ENCODE measurements at places on chromosomes 13 and 19. TPM values are rescaled to one million over a fixed set of nuclear protein-coding genes. Genes with fewer than 3 reads are reported as not detected.
A peak's percentile ranks its signal among the peaks of the same experiment; 100 is the strongest.

GRCh38 chr19:38385804-38386257 is 2.0 kb downstream of the GGN start:
- DNase-seq: no peak
- peaks cover 79% of the 10 kb centered on the region for H3K27me3 ChIP-seq
- H3K4me1 ChIP-seq: peaks cover 32% of the 10 kb centered on the region
- H3K27ac ChIP-seq: no peak overlapping the region

DNA sequence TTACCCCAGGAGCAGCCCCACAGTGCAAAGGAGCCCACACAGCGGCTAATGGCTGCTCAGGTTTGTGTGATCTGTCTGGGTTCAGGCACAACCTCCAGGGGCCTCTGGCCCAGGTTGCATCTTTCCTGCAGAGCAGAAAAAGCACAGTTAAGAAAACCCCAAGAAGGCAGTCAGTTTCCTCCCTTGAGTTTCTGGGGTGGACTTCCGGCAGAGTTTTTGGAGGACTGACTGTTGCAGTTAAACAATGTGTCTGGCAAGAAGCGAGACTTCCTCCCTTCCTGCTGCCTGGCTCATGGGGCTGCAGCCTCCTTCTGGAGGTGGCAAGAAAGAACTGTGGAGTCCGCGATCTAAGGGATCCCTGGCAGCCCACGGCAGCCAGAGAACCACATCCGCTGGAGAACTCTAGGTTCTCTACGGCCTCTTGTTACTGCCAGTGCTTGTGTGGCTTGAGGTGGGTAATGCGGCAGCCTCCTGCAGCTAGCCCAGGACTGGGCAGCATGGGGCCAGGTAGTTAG is 114.4 kb downstream of the ZDHHC20 start:
- H3K4me1 ChIP-seq: peaks cover 5% of the 10 kb centered on the region
- no peak for DNase-seq
- H3K36me3 ChIP-seq: no peaks in the 10 kb centered on the region
- no peak overlapping the region for H3K4me3 ChIP-seq
- no peak overlapping the region for H3K27ac ChIP-seq

DNA sequence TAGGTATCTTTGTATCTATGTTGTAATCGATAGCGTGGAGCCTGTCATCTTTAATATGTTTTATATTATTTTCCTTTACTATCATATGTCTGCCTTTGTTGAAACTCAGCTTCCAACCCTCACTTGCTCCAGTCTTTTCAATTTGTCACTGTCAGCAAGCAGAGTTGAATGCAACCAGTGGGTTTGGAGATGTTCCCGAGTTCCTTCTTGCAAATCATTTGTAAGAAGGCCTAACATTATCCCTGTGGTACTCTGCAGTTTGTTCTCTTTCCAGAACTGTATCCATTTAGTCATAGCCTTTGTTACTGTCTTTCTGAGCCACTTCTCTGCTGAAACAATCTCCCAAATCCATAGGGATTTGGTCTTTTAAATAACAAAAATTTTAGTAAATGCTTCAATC is 41.8 kb downstream of the RNASEH2B start:
- peak; percentile 86 for DNase-seq
- no peak overlapping the region for H3K27ac ChIP-seq
- peaks cover 7% of the 10 kb centered on the region for H3K36me3 ChIP-seq
- H3K27me3 ChIP-seq: no peaks in the 10 kb centered on the region

DNA sequence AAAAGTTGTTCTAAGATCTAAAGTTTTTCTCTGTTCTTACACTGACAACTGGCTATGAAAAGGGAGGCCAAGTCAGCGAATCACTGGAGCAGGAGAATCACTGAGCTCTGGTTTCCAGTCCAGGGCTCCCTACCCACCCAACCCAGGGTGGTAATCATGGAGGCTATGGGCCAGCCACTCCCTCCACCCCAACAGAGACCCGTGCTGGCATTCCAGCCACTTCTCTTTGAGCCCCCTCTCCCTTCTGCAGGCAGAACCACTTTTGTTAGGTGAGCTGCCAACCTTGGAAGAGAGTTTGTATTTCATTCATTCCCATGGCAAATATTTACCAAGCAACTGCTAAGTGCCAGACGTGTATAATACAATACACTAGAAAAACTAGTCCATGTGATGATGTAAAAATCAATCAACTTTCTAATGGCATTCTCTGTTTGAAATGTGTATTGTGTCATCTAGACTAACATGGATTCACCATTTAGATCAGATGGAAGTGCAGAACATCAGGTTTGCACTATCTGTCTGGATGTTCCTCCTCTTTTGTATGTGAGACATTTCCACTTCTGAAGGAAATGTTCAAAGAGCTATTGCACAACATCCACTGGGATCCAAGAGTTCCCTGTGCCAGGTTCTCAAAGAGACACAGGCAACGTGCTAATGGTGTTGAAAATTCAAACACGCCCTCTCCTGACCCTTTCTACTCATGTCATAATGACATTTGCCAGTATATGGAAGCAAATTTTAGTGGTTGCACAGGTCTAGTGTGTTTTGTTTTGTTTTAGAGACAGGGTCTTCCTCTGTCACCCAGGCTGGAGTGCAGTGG is 5.3 kb downstream of the MLNR start:
- H3K27me3 ChIP-seq: peaks cover 39% of the 10 kb centered on the region
- no peak overlapping the region for H3K27ac ChIP-seq
- DNase-seq: no peak
- H3K4me1 ChIP-seq: peaks cover 7% of the 10 kb centered on the region

GRCh38 chr19:3547767-3548282 is 8.9 kb downstream of the TEKTIP1 start:
- H3K27me3 ChIP-seq: no peaks in the 10 kb centered on the region
- H3K4me3 ChIP-seq: no peak overlapping the region
- H3K27ac ChIP-seq: no peak overlapping the region
- peak; percentile 1 for DNase-seq

- DNase-seq: peak; percentile 89
- H3K4me3 ChIP-seq: peak overlapping the region; percentile 91
- H3K4me1 ChIP-seq: peaks cover 56% of the 10 kb centered on the region
- peaks cover 19% of the 10 kb centered on the region for H3K36me3 ChIP-seq
Measured at GRCh38 chr19:55116232-55116858, 1.1 kb downstream of the PPP1R12C start.

GRCh38 chr13:42494157-42494556 is 79.8 kb upstream of the TNFSF11 start:
- H3K4me1 ChIP-seq: no peaks in the 10 kb centered on the region
- no peaks in the 10 kb centered on the region for H3K36me3 ChIP-seq
- DNase-seq: no peak
- H3K27ac ChIP-seq: no peak overlapping the region

- peaks cover 5% of the 10 kb centered on the region for H3K36me3 ChIP-seq
- DNase-seq: no peak
- H3K27me3 ChIP-seq: no peaks in the 10 kb centered on the region
- H3K4me3 ChIP-seq: no peak overlapping the region
- H3K4me1 ChIP-seq: no peaks in the 10 kb centered on the region
Measured at GRCh38 chr13:74026753-74027152, 107.5 kb downstream of the KLF12 start.

DNA sequence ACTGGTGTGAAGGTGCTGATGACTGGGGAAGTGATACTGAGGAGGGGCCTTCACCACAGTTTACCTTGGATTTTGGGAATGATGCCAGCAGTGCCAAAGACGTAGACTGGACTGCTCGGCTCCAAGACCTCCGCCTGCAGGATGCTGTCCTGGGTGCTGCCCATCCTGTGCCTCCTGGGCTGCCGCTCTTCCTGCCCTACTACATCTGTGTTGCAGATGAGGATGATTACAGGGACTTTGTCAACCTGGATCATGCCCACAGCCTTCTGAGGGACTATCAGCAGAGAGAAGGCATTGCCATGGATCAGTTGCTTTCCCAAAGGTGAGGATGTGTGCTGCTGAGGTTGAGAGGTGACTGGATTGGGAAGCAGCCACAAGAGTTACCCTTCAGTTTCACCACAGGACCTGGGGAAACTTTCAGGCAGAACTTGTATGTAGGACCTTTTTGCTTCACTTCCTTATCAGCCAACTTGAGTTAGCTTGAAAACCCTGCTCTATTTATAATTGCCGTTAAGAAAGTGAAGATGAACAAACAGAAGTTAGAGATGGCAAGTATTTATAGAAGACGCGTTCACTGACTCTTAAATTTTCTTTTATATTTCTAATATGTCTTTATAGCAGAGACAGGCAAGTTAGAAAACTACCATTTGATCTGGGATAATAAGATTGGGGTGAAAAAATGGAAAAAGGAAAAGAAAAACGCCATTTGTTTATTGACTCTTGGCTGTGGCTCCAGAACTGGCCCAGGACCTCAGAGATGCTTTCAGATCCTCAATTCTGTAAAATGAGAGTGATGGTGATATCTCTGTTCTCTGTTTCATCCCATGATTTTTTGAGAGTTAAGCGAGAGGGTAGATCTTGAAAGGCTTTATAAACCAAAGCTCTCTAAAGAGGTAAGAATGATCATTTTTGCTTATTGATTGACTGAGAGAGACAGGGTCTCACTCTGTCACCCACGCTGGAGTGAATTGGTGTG is 5.3 kb downstream of the PDCD2L start:
- no peak overlapping the region for H3K27ac ChIP-seq
- peaks cover 25% of the 10 kb centered on the region for H3K36me3 ChIP-seq
- no peaks in the 10 kb centered on the region for H3K27me3 ChIP-seq
- H3K4me1 ChIP-seq: peaks cover 3% of the 10 kb centered on the region

DNA sequence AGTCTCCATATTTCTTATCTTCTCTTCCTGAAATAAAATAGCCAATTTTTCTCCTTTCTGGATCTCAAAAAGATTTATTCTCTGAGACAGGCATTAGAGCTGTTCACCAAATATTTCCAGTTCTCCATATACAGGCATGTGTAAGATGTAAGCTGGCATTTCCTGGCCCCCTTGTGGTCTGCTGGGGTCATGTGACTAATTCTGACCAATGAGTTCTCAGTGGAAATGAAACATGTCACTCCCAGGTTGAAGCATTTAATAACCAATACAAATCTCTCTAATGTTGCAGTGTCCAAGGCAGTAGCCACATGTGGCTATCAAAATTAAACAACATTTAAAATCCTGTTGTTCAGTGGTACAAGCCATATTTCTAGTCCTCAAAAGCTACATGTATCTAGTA is 14.8 kb upstream of the CACNA1A start:
- H3K4me3 ChIP-seq: no peak overlapping the region
- H3K36me3 ChIP-seq: no peaks in the 10 kb centered on the region
- no peaks in the 10 kb centered on the region for H3K4me1 ChIP-seq
- no peaks in the 10 kb centered on the region for H3K27me3 ChIP-seq

DNA sequence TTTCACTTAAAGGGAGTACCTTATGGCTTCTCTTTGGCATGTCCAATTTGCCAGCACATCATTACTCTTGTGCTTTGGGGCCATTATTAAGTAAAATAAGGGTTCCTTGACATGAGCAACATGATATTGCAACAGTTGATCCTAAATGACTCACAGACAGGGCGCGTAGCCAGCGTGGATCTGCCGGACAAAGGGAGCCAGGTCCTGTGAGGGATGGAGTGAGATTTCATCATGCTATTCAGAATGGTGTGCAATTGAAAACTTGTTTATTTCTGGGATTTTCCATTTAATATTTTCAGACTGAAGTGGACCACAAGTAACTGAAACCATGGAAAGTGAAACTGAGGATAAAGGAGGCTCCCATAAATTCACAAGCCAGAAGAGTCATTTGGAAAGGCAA is 48.6 kb upstream of the WASF3 start:
- no peaks in the 10 kb centered on the region for H3K4me1 ChIP-seq
- no peak overlapping the region for H3K4me3 ChIP-seq
- H3K36me3 ChIP-seq: no peaks in the 10 kb centered on the region
- H3K27me3 ChIP-seq: no peaks in the 10 kb centered on the region
- peak; percentile 78 for DNase-seq

- no peaks in the 10 kb centered on the region for H3K27me3 ChIP-seq
- peak overlapping the region; percentile 71 for H3K4me3 ChIP-seq
- peak overlapping the region; percentile 94 for H3K27ac ChIP-seq
- H3K4me1 ChIP-seq: peaks cover 26% of the 10 kb centered on the region
Measured at GRCh38 chr19:42270346-42271044, 1.4 kb downstream of the CIC start.

CEACAM21 gene
- total RNA-seq: 1.5 TPM

NXNL1 gene
- total RNA-seq: not detected

GARIN5A gene
- 3.5 TPM for total RNA-seq

SGCG gene
- 68.0 TPM for total RNA-seq

CFAP97D2 gene
- not detected for total RNA-seq

SOX21 gene
- total RNA-seq: not detected

ZNF726 gene
- total RNA-seq: 5.7 TPM

F10 gene
- total RNA-seq: 41.0 TPM

SOX1 gene
- total RNA-seq: 0.04 TPM

SIGLEC8 gene
- 0.04 TPM for total RNA-seq

SYCN gene
- not detected for total RNA-seq

Measured in muscle of leg (tissue), 16 donors.